ENCODE measurements at places on chromosomes 7 and 10. TPM values are rescaled to one million over a fixed set of nuclear protein-coding genes. Genes with fewer than 3 reads are reported as not detected.
A peak's percentile ranks its signal among the peaks of the same experiment; 100 is the strongest.

The TSPAN12 gene
- total RNA-seq: 6.8 TPM

The SLC16A9 gene
- total RNA-seq: 1.00 TPM

The INA gene
- total RNA-seq: 10.4 TPM

The PITX3 gene
- not detected for total RNA-seq

The SHH gene
- total RNA-seq: not detected

The NME8 gene
- total RNA-seq: not detected

The PNLIPRP1 gene
- not detected for total RNA-seq

- H3K36me3 ChIP-seq: peaks cover 1% of the 10 kb centered on the region
- H3K4me3 ChIP-seq: no peak overlapping the region
- no peak overlapping the region for H3K27ac ChIP-seq
- peaks cover 1% of the 10 kb centered on the region for H3K27me3 ChIP-seq
Measured at GRCh38 chr7:36468370-36469101, 78.9 kb downstream of the ANLN start.

DNA sequence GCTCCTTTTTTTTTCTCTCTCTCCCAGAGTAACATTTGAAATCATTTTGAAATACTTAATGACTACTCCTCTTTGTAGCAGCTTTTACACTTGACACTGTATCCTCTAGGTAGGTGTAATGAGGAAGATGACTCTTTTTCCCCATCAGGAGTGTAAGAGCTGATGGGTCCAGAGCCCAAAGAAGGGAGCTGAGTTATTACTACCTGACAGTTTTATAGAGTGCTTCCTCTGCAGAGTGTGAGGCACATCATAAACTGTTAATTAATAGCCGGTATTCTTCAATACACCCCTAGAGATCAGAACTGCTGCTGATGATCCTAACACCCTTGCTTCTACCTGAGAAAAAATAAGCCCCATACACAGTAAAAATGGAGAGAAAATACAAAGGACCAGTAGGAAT, 279.8 kb upstream of the SEMA3A start:
- no peak overlapping the region for H3K27ac ChIP-seq

DNA sequence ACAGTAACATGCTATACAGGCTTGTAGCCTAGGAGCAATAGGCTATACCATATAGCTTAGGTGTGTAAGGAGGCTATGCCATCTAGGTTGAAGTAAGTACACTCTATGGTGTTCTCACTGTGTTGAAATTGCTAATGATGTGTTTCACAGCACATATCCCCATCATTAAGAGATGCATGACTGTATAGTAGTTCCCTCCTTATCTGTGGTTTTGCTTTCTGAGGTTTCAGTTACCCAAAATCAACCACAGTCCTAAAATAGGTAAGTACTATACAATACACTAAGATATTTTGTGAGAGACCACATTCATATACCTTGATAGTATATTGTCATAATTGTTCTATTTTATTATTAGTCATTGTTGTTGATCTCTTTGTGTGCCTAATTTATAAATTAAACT, 12.7 kb downstream of the FZD1 start:
- H3K36me3 ChIP-seq: no peaks in the 10 kb centered on the region
- no peak overlapping the region for H3K4me3 ChIP-seq
- peaks cover 9% of the 10 kb centered on the region for H3K4me1 ChIP-seq
- DNase-seq: no peak

GRCh38 chr7:20236043-20236442, 18.9 kb upstream of the MACC1 start:
- DNase-seq: no peak
- H3K4me1 ChIP-seq: peaks cover 10% of the 10 kb centered on the region
- H3K36me3 ChIP-seq: no peaks in the 10 kb centered on the region
- H3K27ac ChIP-seq: no peak overlapping the region
- no peaks in the 10 kb centered on the region for H3K27me3 ChIP-seq
- H3K4me3 ChIP-seq: no peak overlapping the region

DNA sequence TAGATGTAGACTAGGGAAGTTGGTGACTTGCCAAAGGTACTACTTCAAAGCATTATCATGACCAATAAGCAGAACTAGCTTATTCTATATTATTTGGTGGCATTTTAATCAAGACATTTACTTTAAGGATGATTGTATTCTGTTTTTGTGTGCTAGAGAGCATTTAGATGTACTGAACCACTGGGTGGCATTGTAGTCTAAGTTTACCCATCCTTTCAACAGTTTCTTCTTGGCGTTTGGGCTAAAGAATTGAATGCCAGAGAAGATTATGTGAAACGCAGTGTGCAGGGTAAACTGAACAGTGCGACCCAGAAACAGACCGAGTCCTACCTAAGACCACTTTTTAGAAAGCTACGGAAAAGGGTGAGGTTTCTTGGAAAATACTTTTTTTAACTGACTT, 26.8 kb downstream of the PRPF18 start:
- peaks cover 15% of the 10 kb centered on the region for H3K36me3 ChIP-seq
- peak overlapping the region; percentile 94 for H3K27ac ChIP-seq
- peaks cover 45% of the 10 kb centered on the region for H3K4me1 ChIP-seq
- H3K27me3 ChIP-seq: no peaks in the 10 kb centered on the region
- no peak overlapping the region for H3K4me3 ChIP-seq

DNA sequence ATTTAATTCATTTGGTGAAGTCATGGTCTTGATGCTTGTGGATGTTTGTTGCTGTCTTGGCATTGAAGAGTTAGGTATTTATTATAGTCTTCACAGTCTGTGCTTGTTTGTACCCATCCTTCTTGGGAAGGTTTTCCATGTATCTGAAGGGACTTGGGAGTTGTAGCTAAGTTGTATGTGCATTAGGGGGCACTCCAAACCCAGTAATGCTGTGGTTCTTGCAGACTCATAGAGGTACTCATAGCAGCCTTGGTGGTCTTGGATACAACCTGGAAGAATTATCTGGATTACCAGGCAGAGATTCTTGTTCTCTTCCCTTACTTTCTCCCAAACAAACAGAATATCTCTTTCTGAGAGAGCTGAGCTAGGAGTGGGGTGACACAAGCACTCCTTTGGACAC, 93.2 kb downstream of the ADCYAP1R1 start:
- H3K36me3 ChIP-seq: no peaks in the 10 kb centered on the region
- H3K27ac ChIP-seq: no peak overlapping the region
- DNase-seq: no peak
- peaks cover 59% of the 10 kb centered on the region for H3K27me3 ChIP-seq

GRCh38 chr7:154842591-154842990, 160.3 kb downstream of the PAXIP1 start:
- H3K27ac ChIP-seq: no peak overlapping the region
- H3K4me1 ChIP-seq: no peaks in the 10 kb centered on the region
- no peaks in the 10 kb centered on the region for H3K36me3 ChIP-seq
- no peak overlapping the region for H3K4me3 ChIP-seq
- no peak for DNase-seq

DNA sequence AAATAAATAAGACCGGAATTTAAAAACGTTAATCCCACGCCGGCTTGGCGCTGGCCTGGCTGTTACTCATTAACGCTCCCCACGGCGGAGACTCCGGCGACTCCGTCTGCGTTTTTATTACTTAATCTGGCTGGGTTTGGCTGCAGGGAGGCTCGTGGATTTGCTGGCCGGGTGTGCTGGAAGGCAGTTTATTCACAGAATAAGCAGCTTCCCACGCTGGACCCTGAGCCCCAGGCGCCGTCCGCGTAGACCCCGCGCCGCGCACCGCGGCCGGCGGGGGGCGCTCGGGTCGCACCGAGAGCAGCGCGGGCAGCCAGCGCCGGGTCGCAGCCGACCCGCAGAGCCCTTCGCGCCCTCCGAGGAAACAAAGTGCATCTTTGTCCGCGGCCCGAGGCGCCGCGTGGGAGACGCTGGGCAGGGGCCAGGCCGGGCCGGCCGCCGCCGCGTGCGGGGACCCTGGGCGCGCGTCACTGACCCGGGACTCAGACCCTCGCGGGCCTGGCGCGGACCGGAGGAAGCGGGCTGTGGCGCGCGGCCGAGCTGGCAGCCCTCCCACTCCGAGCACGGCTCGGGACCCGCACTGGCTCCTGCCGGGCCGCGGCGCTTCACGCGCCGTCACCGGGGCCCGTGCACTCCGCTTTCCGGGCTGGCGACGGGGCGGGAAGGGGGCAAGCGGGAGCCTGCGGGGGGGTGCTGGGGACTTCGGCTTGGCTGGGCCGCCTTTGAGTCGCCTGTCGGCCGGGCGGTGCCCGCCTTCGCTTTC, 587 bp upstream of the GRK5 start:
- peak overlapping the region; percentile 72 for H3K4me3 ChIP-seq
- H3K4me1 ChIP-seq: peaks cover 45% of the 10 kb centered on the region
- H3K27me3 ChIP-seq: no peaks in the 10 kb centered on the region

DNA sequence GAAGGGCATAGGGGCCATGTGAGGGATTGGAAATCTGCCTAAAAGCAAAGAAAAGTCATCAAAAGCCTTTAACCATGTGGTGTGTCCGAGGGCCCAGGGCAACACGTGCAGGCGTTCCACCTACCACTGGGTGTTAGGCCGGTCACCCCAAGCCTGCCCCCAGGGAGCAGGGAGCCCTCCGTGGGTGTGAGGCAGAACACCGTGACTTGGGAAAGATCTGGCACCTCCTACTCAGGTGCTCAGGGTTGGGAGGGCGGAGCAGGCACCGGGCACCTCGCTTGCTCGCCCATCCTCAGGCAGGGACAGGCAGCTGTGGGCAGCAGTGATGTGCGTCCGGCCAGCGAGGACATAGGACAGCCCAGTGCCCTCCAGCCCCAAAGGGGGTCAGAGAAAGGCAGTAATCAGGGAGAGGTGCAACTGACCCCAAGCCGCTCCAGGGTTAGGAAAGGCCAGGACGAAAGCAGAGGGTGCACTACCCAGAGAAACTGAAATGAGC, 80.7 kb upstream of the CHST15 start:
- no peak overlapping the region for H3K4me3 ChIP-seq
- H3K27me3 ChIP-seq: peaks cover 3% of the 10 kb centered on the region
- peak; percentile 83 for DNase-seq

- peaks cover 32% of the 10 kb centered on the region for H3K27me3 ChIP-seq
- H3K4me1 ChIP-seq: peaks cover 9% of the 10 kb centered on the region
- H3K27ac ChIP-seq: no peak overlapping the region
- no peaks in the 10 kb centered on the region for H3K36me3 ChIP-seq
Measured at GRCh38 chr10:125691160-125691981, 8.4 kb upstream of the TEX36 start.

- no peak for DNase-seq
- H3K27ac ChIP-seq: no peak overlapping the region
- no peaks in the 10 kb centered on the region for H3K27me3 ChIP-seq
- H3K36me3 ChIP-seq: no peaks in the 10 kb centered on the region
- H3K4me1 ChIP-seq: no peaks in the 10 kb centered on the region
Measured at GRCh38 chr7:154832557-154833138, 170.3 kb downstream of the PAXIP1 start.

DNA sequence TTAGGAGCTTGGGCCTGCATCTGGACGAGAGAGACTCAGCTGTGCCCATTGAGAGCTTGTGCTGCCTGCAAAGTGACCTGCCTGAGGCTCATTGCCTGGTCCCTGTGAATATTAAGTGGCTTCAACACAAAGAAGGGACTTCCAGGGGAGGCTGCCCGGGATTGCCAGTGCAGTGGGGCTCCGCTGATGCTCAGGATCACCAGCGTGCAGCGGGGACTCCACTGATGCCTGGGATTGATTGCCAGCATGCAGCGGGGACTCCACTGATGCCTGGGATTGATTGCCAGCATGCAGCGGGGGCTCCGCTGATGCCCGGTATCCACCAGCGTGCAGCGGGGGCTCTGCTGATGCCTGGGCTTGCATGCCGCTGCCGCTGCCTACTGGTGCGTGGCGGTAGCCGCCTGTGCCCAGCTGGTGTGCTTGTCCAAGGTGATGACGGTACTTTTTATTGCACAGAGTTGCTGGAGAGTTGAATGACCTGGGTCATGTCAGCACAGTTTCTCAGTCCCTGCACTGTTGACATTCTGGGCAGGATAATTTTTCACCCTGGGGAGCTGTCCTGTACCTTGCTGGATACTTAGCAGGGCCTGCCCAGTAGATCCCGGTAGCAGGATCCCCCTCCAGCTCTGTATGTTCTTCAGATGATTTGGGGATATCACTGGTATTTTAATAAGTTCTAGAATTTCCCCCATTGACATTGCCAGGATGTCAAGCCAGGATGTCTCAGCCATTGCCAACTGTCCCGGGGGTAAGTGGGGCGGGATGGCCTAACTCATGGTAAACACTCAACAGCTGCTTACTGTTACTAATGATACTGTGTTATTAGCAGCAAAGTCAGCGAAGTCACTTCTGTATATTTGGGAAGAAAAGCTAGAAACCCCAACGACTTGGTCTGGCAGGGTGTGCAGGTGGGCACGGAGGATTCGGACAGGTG, 13.0 kb downstream of the DOCK1 start:
- DNase-seq: peak; percentile 72
- H3K4me1 ChIP-seq: peaks cover 23% of the 10 kb centered on the region
- H3K27me3 ChIP-seq: no peaks in the 10 kb centered on the region

- H3K4me3 ChIP-seq: no peak overlapping the region
- DNase-seq: peak; percentile 88
- H3K27me3 ChIP-seq: peaks cover 3% of the 10 kb centered on the region
- no peak overlapping the region for H3K27ac ChIP-seq
- peaks cover 8% of the 10 kb centered on the region for H3K4me1 ChIP-seq
Measured at GRCh38 chr7:151376218-151376902, 33.5 kb downstream of the WDR86 start.

GRCh38 chr10:133107442-133107841, 19.7 kb downstream of the ADGRA1 start:
- H3K4me3 ChIP-seq: no peak overlapping the region
- DNase-seq: no peak
- H3K27ac ChIP-seq: no peak overlapping the region
- H3K4me1 ChIP-seq: no peaks in the 10 kb centered on the region

- H3K27ac ChIP-seq: no peak overlapping the region
- H3K27me3 ChIP-seq: peaks cover 7% of the 10 kb centered on the region
- no peak for DNase-seq
- no peak overlapping the region for H3K4me3 ChIP-seq
Measured at GRCh38 chr7:106134241-106134640, 22.1 kb upstream of the SYPL1 start.

DNA sequence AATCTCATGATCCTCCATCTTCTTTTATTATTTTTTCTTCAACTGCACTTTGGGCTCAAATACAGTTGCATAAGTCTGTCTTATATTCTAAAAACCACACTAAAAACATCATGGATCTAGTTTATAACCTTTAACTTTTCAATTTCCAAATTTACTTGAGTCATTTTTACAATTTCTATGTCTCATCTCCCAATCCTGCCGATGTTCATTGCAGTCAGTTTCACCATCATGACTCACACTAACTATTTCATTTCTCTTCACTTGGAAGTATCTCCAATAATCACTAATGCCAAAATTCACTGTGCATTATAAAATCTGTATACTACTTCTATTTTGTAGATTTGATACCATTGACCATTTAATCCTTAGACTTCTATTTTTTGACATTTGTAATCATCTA, 806.9 kb upstream of the SORCS1 start:
- no peaks in the 10 kb centered on the region for H3K27me3 ChIP-seq
- H3K4me1 ChIP-seq: no peaks in the 10 kb centered on the region
- H3K4me3 ChIP-seq: no peak overlapping the region
- no peak for DNase-seq
- H3K27ac ChIP-seq: no peak overlapping the region

Measured in chondrocyte (in vitro differentiated cells).